Calu3 (cell line): ENCODE measurements at places on chromosomes 1 and 21. TPM values are rescaled to one million over a fixed set of nuclear protein-coding genes. Genes with fewer than 3 reads are reported as not detected.
A peak's percentile ranks its signal among the peaks of the same experiment; 100 is the strongest.

The MOV10 gene
- 71.4 and 80.0 TPM in 2 replicates for total RNA-seq

The RCC1 gene
- total RNA-seq: 95.3 and 95.9 TPM in 2 replicates

The FAM72D gene
- total RNA-seq: 8.2 and 10.3 TPM in 2 replicates

DNA sequence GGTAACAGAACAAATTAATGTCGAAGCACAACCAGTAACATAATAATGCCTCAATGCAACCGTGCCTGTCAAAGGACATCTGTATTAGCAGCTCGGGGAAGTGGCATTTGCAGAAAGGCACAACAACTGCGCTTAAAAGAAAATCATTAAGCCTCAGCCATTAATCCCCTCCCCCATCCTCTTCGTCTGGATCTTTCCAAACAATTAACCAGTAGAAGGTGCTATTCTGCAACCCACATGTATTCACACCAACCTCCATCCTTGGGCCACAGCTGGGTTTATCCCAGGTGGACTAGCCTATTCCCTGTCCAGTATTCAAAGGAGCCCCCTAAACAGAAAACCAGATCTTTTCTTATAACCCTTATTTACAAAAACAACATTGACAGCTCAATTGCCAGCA lies 2.6 kb downstream of the RERE start:
- peak; percentile 7 for DNase-seq

- no peak for DNase-seq
Observed at GRCh38 chr1:24481843-24482610, 20.6 kb upstream of the RCAN3 start.

The SLC35A3 gene
- 31.2 and 33.9 TPM in 2 replicates for total RNA-seq

- no peak for DNase-seq
Observed at GRCh38 chr1:86828024-86828423, 85.9 kb downstream of the SELENOF start.

- DNase-seq: no peak
Observed at GRCh38 chr1:47036764-47037163, 13.3 kb downstream of the CYP4X1 start.
